ENCODE measurements at places on chromosomes 6 and 20.

GRCh38 chr6:140732155-140732554, 1357.7 kb upstream of the CITED2 start:
- DNase-seq = no peak

GRCh38 chr6:2816158-2816557, 25.5 kb downstream of the SERPINB1 start:
- DNase-seq = no peak

DNA sequence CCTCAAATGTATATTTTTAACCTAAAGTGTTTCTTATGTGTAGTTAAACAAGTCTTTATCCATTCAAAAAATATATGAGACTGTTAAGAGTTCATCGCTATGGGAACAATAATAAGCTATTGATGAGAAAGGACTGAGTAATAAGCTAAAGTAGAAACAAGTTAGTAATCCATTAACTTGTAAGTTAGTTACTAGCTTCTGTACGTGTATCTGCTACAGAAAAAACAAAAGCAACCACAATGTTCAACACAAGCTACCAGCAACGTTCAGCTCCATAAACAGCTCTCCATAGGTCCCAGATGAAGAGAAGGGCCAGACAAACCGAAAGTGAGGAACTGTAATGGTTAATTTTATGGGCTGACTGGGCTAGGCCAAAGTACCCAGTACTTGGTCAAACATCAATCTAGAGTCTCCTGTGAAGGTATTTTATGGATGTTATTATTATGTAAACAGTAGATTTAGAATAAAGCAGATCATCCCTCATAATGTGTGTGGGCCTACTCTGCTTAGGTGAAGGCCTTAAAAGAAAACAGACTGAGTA, 33.8 kb upstream of the FAM135A start:
- no peak for DNase-seq

GRCh38 chr20:48679599-48679998, 148.2 kb downstream of the PREX1 start:
- no peak for DNase-seq

DNA sequence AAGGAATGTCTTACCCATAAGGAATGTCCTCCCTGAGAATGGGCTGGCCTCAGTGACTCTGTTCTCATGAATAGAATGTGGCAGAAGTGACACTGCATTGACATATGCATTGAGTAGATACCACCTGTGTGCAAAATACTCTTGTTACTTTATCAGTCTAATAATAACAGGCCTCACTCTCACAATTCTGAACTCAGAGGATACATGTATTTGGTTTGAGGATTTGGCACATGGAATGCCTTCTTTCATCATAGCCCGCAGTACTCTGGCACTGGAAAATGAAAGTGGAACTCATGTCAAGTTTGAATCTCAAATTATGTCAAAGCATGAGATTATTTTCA, 52.9 kb upstream of the PLCB4 start:
- no peak for DNase-seq

DNA sequence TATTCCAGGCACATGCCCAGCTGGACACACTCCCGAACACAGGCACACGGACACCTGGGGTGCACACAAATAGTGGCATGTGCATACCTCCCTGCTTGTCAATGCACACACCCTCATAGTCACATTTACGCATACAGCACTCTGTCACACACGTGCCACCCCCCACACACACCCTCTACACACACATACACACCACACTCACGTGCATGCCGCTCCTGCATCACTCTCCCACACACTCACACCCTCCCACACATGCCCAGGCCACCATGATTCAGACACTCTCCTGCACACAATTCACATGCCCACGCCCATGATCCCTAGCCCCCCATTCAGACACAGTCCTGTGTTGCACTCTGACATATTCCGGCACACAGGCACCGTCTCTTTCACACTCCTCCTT, 13.0 kb downstream of the SIRPA start:
- no peak for DNase-seq

DNA sequence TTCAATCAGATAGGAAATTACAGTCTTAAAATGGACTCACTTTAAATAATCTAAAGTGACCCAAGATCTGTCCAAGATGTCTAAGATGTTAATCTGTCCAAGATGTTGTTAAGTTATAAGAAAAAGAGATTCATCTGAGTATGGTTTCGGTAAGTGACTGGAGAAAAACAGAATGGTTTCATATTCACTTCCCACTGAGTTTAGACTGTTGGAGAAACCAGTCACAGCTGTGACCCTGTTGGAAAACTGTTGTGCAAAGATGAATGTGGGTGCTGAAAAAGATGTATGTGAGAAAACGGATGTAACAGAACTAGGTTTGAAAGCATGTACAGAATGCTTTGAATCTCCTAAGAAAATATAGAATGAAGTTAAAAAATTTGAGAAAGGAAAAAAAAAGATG, 325.9 kb downstream of the COL12A1 start:
- DNase-seq = no peak

DNA sequence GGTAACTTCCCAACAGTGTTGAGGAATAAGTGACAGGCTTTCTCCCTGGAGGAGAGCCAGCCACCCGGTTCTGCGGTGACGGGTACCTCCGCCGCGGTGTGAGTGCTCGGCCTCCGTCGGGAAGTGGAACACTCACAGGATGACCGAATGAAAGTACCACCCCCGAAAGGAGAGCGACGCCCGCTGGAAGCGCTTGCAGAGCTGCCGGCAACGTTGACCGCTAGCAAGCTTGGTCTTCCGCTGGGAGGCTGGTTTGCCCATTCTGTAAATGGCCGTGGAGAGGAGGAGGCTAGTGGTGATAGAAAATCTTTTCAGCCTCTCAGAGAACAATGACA, 614 bp upstream of the TMEM242 start:
- DNase-seq = no peak

DNA sequence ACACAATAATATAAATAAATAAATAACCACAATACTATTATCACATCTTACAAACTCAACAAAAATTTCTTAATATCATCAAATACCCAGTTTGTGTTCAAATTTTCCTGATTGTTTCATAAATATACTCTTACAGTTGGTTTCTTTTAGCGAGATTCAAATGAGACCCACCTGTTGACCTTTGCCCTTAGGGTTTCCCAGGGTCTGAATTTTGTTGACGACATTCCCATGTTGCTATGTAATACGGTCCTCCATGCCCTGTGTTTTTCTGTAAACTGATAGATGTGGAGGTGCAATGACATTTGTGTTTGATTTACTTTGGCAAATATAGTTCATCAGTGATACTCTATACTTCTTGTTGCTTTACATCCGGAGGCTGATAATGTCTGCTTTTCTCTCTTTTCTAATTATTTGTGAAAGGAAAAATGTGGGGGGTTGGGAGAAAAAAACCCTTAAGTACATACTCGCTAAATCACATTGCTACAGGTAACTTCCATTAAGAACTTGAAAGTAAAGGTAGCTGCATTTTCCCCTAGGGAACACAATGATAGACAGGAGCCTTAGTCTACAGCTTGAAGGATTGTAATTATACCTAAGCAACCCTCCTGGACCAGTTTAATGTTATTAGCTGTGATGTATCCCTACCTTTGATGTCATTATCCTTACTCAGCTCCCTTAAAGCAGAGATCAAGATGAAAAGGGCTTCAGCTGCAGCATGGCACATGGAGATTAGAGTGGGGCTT, 6.6 kb downstream of the MOG start:
- no peak for DNase-seq

DNA sequence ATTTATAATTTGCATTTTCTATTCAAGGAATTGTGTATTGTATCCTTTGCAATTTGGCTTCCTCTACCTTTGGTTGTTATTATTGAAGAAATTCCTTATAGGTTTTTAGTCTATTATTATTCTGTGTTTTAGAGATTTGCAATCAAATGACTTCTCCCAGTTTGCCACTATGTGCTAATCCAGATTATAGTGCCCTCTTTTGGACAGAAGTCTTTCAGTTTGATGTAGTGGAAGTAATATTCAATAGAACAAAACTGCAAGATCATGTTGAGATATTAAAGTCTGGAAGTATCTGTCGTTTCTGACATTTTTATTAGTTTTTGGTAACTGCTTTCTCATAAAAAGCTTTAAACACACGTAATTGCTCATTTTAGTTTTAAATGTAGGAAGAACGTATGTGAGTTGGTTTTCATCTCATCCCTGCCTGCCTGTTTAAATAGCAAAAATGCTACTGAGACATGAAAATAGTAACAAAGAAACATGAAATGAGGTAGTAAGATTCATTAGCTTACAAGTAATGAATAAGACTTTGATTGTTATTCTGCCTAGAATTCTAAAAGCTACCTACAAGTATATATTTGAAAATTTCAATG, 72.8 kb downstream of the RTN4IP1 start:
- no peak for DNase-seq

GRCh38 chr6:30037182-30037788, 23.8 kb upstream of the POLR1H start:
- no peak for DNase-seq

DNA sequence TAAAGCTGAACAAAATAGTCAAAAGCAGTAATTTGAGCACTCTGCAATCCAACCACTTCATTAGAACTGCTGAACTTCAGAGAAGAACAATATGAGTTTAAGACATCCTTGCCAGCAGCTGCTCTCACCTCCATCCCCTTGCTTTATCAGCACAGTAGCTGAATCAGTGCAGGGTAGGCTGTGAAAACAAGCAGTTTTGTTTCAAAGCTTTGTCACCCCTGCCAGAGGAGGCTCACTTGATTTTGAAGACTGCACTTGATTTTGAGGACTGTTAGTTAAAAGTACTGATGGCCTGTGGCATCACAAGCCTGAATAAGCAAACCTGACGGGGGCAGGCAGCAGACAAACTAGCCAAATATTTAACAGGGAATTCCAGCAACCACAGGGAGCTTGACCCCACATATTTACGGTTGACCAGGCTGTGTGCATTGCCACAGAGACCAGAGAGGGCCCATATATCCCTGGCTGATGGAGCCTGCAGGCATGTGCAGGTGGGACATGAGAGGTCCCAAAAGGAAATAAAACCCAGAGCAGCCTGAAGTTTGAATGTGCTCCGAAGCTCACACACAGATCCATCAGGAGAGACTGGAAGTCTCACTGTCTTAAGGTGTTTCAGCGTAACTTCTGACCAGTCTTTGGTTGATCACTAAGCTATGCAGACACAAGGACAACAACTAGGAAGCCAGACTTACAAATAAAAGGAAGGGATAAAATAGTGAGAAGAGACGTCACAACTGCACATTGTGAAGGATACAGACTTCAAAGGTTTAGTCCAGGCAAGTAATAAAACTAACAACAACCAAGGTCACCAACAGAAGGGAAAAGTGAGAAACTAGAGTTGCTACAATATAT, 97.4 kb downstream of the PDSS2 start:
- DNase-seq = no peak

DNA sequence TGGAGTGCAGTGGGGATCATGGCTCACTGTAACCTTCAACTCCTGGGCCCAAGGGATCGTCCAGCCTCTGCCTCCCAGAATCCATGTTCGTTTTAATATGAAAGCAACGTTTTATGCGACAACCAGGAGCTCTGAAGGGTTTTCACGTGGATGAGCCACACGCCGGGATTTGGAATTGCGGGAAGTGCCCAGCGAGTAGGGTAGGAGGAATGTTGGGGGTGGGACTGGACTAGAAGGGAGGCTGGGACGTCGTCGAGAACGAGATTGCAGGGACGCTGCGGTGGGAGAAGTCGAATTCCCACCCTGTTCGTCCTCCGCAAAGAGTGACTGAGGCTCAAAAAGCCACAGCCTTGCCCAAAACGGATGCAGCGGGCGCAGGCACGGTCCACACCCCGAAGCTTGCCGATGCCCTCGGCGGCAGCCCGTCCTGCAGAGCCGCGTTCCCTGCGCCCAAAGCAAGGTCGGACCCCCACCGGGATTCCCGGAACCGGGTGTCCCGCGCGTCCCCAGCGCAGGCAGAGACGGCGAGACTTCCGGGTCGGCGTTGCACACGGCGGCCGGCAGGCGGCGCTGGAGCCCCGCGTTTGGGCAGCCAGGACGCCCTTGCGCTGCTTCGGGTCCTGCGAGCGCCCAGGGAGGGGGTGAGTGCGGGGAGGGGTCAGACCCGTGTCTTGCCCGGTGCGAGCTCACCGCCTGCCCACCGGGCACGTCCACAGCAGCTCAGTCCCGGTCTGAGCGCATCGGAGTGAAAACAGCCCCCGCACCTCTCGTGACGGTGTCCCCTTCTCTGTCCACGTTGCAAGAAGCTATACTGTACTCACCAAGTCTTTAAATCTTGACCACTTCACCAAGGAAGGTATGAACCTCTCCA, 87.8 kb downstream of the DHX35 start:
- DNase-seq = no peak

DNA sequence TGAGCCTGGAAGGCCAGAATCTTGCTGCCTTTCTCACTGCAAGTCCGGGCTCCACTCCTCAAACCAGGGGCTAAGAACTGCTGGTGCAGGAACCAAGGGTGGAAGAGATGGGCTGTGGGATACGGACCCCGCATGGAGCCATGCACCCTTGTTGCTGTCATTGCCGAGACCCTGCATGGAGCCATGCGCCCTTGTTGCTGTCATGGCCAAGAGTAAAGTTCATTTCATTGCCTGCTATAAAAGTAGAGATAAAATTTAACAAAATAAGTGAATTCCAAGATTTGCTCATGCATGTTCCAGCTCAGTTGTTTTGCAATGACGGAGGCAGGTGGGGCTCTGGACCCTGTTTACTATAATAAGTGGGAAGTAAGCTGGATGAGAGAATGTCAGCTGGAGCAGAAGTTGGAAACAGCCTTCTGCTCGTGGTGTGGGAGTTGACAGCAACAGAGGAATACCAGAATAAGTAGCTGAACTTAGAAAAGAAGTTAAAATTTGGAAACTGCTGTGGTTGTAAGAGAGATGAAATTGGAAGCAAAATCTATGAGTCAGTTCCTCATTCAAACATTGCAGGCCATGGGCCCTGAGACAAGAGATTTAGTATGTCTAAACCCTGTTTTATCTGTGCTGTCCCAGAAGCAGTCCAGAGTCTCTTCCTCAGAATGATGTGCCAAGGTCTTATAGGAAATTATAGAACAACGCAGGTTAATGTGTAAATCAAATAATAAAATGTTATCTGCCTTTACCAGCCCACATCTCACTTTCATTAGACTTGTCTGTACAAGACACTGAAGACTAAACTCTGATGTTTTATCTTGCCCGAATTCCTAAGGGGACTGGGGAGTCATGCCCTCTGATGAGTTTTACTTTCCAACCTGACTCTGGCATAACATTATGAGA, 15.8 kb upstream of the THBS2 start:
- no peak for DNase-seq

DNA sequence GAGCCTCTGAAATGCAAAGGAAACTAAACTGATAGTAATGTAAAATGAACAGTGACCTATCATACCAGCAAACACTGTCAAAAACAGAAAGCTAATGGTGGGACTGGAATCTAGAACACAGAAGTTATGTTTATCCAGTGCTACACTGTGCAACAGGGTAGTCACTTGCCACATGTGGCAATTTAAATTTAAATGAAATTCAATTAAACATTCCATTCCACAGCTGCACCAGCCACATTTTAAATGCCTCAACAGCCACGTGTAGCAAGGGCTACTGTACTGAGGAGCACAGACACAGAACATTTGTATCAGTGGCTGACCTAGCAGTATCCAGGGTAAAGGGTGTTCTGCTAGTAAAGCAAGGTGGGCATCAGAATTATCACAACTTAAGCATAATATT, 5.6 kb upstream of the POLR1H start:
- no peak for DNase-seq
